ENCODE measurements at places on chromosomes 4 and X.
A peak's percentile ranks its signal among the peaks of the same experiment; 100 is the strongest.

DNA sequence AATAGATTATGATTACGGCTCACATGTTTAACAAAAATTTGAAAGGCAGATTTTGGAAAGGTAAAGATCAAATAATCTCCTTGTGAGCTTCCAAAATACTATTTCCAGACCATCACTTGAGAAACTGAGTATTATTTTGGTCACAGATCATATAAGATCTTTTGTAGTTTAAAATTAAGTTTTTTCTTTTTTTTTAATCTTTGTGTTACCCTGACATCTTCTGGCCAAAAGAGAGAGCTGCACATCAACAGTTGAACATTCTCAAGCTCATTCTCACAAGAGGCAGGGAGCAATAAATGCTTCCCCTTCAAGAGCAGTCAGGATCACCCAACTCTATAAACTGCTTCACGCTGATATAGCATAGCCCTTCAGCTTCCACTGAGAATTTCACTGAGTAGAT is 15.9 kb downstream of the TMEM192 start:
- no peak for DNase-seq

- DNase-seq: no peak
Observed at GRCh38 chr4:168797738-168798375, 212.2 kb downstream of the CBR4 start.

DNA sequence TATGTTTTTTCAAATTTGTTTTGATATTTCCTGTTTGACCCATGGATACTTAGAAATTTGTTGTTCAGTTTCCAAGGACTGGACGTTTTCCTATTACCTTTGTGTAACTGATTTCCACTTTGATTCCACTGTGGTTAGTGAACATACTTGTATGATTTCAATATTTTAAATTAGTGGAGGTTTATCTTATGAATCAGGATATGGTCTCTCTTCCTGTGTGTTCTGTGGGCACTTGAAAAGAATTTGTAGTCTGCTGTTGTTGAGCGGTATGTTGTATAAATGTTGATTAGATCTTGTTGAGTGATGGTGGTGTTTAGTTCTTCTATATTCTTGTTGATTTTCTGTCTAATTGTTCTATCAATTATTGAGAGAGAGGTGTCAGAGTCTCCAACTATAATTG is 21.2 kb upstream of the LAMTOR3 start:
- no peak for DNase-seq

DNA sequence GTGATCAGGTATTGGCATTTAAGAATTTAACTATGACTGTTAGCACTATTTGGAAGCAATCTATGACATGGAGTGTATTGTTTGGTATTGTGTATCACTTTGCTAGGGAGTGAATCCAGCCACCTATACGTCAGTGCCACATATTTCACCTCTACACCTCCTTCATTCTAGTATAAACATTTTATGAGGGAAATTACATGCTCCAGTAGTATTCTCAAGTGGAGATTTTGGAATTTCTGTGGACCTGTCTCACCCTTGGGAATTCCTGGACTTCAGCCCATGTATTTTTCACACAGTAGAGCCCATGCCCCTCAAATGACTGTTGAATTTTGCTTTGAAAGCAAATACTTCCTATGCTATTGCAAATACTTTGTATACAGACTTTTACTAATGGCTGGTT is 11.3 kb downstream of the BST1 start:
- DNase-seq: no peak

DNA sequence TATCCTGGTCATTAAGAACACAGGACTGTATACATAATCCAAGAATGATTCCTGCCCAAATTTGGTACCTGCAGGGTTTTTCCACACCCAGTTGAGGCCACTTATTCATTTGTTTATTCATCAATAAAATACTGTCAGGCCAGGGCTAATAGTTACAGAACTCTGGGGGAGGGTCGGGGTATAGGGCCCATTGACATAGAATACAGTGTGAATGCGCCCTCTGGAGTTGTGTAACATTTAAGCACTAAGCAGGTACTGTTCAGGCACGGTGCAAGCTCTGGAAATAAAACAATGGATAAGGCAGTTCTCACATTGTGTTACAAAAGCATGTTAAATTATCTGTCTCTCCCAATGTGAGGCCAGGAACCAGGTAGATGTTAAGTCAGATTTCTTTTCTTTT is 30.8 kb upstream of the LRBA start:
- no peak for DNase-seq

- DNase-seq: no peak
Observed at GRCh38 chrX:115333446-115333845, 43.9 kb downstream of the LUZP4 start.

GRCh38 chrX:100408713-100409609 is 1.1 kb downstream of the PCDH19 start:
- DNase-seq: peak; percentile 61

GRCh38 chrX:154092371-154092770 is 5.1 kb downstream of the MECP2 start:
- no peak for DNase-seq

DNA sequence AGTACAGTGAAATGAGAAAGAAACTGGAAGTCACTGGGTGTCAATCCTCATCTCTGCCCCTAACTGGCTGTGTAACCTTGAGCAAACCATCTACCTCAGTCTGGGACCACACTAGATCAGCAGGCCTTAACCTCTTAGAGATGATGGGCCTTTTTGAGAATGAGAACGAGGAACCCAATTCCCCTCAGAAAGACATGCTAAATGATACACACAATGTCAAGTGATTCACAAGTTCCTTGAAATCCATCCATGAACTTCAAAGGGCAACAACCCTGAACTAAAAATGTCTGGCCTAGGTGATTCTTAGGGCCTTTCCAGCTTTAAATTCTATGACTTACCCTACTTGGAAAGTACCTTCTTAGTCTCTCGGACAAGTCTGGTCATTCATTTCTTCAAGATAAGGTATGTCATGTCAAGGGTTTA is 47.4 kb downstream of the ACSL4 start:
- DNase-seq: no peak

- no peak for DNase-seq
Observed at GRCh38 chrX:136866337-136867095, 14.0 kb downstream of the RBMX start.

All from left forelimb (tissue), 1 donor.